ENCODE measurements at places on chromosomes 1 and 21.

DNA sequence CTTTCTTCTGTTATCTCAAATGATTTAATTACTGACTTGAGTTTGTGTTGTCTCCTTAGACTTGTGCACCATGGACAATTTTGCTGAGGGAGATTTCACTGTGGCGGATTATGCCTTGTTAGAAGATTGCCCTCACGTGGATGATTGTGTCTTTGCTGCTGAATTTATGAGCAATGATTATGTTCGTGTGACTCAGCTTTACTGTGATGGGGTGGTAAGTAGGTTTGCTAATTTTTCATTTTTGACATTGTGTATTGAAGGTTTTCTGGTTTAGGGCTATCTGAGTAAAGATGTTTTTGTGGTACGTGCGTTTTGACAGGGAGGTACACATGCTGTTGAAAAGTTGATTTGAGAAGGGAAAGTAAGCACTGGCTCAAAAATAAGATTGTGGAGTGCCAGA is 14.1 kb downstream of the TTC3 start:
- no peak for DNase-seq

GRCh38 chr1:194917769-194918168 is 1690.5 kb downstream of the KCNT2 start:
- no peak for DNase-seq

DNA sequence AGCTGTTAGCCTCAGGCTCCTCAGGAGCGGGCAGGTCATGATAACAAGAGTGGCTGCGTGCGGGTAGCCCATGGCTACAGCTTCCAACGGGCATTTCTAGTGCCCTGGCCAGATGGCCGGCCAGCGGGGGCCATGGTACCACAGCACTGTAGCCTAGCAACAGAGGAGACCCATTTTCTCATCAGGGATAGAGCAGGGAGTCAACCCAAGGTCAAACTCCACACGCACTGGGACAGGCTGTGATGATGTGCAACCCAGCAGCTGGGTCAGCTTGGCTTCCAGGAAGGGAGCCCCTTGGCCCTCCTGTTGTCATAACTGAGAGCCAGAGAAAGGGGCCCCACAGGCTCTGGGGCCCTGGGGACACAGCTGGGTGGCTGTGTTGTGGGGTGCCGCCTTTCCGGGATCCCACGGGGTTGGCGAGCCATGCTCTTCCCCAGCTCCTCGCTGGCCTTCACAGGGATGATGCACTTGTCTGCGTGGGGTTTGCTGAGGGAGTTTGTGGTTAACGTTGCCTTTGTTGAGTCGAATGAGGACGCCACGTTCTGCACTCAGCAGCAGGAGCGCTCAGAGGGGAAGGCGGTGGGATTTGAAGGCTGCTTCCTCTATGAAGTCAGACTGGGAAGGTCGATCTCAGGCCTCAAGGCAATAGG is 46.3 kb downstream of the COL18A1 start:
- no peak for DNase-seq

DNA sequence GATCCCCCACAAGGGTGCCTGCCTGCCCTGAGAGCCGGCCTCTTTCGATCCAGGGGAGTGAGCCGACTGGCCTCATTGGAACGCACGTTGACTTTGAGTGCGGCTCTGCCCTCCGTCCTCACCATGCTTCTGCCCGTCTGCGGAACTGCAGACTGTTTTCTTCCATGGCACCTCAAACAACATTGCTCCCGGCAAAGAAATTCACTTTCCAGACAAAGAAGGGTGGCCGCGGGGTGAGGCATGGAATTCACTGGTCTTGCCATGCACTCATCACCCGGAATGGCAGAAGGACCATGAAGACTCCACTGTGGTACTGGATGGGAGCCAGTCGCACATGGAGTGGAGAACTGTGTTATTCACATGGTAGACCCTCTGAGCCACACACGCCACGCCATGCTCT is 169.5 kb downstream of the NPHP4 start:
- DNase-seq: no peak

DNA sequence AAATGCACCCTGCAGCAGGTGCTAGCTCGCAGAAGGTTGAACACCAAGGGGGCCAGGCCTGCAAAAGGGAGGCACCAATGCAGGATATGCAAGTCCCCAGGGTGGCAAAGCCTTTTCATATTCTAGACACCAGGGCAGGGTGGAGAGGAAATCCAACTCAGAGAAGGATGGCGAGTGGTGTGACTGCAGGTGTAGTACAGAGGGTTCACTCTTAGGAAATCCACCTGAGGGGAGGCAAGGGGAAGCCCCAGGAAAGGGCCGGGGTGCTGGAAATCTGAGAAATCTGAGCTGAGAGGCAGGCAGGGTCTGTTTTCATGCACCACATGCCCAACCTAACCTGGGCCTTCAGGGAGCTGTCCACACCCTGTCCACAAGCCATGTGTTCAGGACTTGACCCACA is 163.2 kb upstream of the CTTNBP2NL start:
- no peak for DNase-seq

Measured in activated effector memory CD4-positive, alpha-beta T cell treated with Interleukin-2 at 50 U/mL for 16 hours (primary cell).